Activated T-cell treated with anti-CD3 and anti-CD28 coated beads, Interleukin-2, amount 50 U/mL, for 72 hours (primary cell): ENCODE measurements at places on chromosomes 12 and 14.
A peak's percentile ranks its signal among the peaks of the same experiment; 100 is the strongest.

DNA sequence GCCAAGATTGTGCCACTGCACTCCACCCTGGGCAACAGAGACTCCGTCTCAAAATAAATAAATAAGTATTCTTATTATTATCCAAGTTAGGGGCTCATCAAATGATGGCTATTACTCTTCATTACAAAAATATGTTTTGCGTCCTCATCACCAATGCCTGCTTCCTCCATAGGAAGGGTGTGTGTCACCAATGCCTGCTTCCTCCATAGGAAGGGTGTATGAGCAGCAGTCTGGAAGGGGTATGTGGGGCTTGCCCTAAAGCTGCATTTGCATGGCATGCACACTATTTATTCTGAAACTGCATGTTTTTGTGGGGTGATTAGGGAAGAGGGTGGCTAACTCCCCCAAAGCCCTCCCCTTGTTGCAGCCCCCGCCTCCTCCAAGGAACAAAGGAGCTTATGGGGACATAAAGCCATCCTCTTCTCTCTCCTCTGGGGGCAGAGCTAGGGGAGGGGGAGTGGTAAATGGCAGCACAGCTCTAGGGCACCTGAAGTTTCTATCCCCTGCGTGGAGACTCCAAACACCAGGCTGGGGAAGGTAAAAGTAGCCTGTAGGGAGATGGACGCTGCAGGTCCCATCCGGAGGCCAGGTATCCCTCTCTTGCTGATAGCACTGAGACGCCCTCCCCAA lies 1.3 kb downstream of the CAMKK2 start:
- no peaks in the 10 kb centered on the region for H3K27me3 ChIP-seq
- H3K27ac ChIP-seq = no peak overlapping the region
- DNase-seq = peak; percentile 4

DNA sequence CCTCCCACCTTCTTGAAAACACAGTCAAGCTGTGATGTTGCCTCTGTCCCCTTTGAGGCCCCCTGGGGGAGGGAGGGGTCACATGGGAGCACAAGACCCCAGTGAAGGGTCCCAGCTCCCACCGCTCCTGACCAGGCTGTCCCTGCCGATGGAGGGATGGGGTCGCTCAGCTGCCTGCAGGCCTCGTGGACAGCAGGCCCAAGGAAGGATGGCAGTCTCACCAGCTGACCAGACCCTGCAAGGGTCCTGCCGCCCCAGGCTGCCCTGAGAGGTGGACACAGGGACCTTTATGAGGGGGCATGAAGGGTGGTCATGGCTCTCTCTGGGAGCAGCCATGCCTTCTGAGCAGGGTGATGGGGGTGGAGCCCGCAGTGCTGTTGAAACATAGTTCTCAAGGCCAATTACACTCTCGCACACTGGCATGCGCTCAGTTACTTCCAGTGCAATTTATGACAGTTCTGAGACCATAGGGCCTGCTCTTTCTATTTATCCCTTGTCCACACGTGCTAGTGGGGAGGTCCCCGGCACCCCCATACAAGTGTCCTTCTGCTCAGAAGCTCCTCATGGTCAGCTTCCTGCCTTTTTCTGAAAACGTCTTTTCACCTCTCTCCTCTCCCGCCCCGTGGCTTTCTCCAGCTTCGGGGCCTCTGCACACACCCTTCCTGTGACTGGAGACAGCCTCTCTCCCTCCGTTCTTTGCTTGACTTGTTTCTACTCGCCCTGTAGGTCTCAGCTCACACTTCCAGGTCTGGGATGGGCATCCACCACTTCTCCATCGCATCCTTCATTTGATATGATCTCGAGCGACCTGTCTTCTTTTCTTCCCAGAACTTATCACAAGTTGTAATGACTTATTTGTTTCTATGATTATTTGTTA lies 313.1 kb downstream of the ADGRD1 start:
- no peak overlapping the region for H3K4me3 ChIP-seq
- no peaks in the 10 kb centered on the region for H3K27me3 ChIP-seq
- no peaks in the 10 kb centered on the region for H3K36me3 ChIP-seq
- no peak overlapping the region for H3K27ac ChIP-seq

- no peaks in the 10 kb centered on the region for H3K27me3 ChIP-seq
- peaks cover 8% of the 10 kb centered on the region for H3K4me1 ChIP-seq
- no peak overlapping the region for H3K4me3 ChIP-seq
- peaks cover 3% of the 10 kb centered on the region for H3K36me3 ChIP-seq
- H3K27ac ChIP-seq = peak overlapping the region; percentile 19
- DNase-seq = no peak
Observed at GRCh38 chr12:121513464-121514183, 67.2 kb downstream of the KDM2B start.

DNA sequence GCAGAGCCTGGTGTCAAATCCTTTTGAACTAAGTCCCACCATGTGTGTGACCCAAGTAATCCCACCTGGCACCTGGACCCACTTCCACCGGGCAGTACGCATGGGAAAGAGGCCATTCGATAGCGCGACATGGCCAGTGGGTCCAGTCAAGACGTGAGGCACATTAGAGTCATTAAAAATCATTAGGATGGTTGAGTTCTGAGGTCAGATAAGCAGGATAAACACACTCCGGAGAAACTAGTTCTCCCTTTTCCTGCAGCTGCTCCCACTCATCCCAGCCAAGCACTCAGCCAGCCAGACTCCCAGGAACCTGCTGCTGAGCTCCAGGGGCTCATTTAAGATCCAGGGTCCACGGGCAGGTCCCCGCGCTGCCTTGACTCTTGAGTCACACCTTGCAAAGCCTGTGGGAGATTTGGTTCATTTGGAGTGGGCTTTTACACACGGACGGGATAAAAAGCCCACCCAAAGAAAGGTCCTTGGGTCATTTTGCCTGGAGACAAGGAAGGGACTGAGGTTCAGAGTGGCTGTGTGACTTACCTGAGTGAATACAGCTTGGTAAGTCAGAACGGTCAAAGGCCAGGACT lies 313.9 kb downstream of the BCL11B start:
- no peak overlapping the region for H3K27ac ChIP-seq
- DNase-seq = no peak
- H3K36me3 ChIP-seq = no peaks in the 10 kb centered on the region
- H3K4me1 ChIP-seq = peaks cover 25% of the 10 kb centered on the region
- no peak overlapping the region for H3K4me3 ChIP-seq

DNA sequence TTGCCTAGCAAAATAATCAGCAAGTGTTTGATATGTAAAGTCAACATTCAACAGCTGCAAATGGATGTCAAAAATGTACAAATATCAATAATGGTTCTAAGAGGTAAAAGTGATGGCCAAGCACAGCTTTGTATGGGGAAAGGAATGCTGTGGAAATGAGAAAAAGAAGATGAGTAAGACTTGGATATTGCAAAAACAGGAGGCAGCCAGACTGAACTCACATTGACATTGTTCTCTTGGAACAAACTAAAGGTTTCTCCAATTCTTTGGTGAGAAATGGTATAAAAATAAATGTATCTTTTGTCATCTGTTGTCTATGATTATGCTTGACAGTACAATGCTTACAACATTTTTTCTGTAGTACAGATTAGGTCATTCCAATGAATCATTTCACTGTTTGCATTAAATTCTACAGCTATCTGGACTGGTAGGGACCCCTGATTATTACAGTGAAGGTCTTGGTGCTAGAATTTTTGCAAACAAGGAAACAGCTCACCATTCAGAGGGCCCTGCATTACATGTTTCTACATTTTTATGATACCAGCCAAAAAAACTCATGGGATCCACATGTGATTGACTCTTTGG lies 465.7 kb downstream of the NOVA1 start:
- DNase-seq = no peak
- no peak overlapping the region for H3K4me3 ChIP-seq
- H3K27me3 ChIP-seq = no peaks in the 10 kb centered on the region
- H3K4me1 ChIP-seq = no peaks in the 10 kb centered on the region
- H3K27ac ChIP-seq = no peak overlapping the region
- H3K36me3 ChIP-seq = no peaks in the 10 kb centered on the region

DNA sequence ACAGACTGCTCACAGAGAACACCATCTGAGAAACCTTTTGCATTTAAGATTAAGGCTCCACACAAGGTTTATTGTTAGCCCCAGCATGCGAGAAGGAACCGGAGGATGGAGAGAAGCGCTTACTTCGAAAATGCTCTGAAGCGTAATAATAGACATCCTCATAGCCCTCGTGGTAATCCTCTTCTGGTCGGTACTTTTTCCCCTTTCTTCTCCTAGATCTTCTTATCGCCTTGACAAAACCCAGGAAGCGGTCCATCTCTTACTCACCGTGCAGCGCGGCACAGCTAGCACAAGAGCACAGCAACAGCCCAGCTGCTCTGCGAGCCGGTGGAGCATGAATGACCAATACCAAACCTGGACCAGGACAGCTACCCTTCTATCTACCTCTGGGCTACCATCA lies 125.1 kb upstream of the GRIP1 start:
- no peak overlapping the region for H3K4me3 ChIP-seq
- no peaks in the 10 kb centered on the region for H3K27me3 ChIP-seq
- no peak overlapping the region for H3K27ac ChIP-seq
- H3K4me1 ChIP-seq = peaks cover 5% of the 10 kb centered on the region
- no peaks in the 10 kb centered on the region for H3K36me3 ChIP-seq

GRCh38 chr14:71365361-71365760 lies 458.1 kb downstream of the PCNX1 start:
- no peaks in the 10 kb centered on the region for H3K27me3 ChIP-seq
- H3K36me3 ChIP-seq = peaks cover 4% of the 10 kb centered on the region
- H3K27ac ChIP-seq = no peak overlapping the region
- H3K4me1 ChIP-seq = peaks cover 38% of the 10 kb centered on the region
- no peak for DNase-seq
- no peak overlapping the region for H3K4me3 ChIP-seq

- H3K36me3 ChIP-seq = peaks cover 85% of the 10 kb centered on the region
- DNase-seq = no peak
- no peaks in the 10 kb centered on the region for H3K27me3 ChIP-seq
- H3K4me3 ChIP-seq = peak overlapping the region; percentile 45
Observed at GRCh38 chr12:9685915-9686314, 16.4 kb downstream of the CLEC2D start.
